ENCODE measurements at places on chromosomes 3 and 15.

GRCh38 chr3:119647843-119648575 is 12.4 kb downstream of the POPDC2 start:
- DNase-seq, result no peak

DNA sequence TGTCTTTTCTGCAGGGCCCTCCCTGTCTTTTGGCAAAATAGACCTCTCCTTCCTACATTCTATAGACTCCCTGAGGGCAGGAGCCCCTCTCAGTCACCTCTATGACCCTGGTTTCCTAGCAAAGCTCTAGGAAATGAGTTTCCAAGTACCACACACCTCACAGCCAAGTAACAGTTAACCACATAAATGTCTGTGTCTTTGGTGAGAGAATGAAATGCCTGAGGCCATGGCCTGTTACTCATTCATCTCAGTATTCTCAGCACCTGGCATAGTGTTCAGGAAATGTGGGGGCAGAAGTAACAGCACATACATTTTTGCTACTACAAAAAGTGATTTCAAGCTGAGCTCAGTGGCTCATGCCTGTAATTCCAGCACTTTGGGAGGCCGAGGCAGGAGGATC is 21.0 kb downstream of the RFT1 start:
- DNase-seq, result no peak

GRCh38 chr15:38867556-38867955 is 302.9 kb upstream of the RASGRP1 start:
- DNase-seq, result no peak

GRCh38 chr3:195803289-195803908 is 8.3 kb downstream of the MUC4 start:
- DNase-seq, result no peak

- no peak for DNase-seq
These were observed 53.5 kb downstream of the MAGEF1 start for GRCh38 chr3:184658223-184658928.

- no peak for DNase-seq
These were observed 11.0 kb upstream of the PP2D1 start for GRCh38 chr3:20022954-20023622.

DNA sequence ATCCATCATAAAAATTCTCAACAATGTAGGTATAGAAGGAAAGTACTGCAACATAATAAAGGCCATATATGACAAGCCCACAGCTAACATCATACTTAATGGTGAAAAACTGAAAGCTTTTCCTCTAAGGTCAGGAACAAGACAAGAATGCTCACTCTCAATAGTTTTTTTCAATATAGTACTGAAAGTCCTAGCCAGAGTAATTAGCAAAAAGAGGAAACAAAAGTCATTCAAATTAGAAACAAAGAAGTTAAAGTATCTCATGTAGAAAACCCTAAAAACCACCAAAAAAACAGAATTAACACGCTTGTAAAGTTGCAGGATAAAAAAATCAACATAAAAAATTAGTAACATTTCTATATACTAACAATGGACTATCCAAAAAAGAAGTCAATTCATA is 61.8 kb downstream of the MYH15 start:
- DNase-seq, result no peak

- DNase-seq, result no peak
These were observed 91.8 kb upstream of the PFN2 start for GRCh38 chr3:150062492-150062891.

- no peak for DNase-seq
These were observed 2.6 kb downstream of the MEX3B start for GRCh38 chr15:82043130-82043673.

GRCh38 chr3:46145147-46145546 is 63.0 kb downstream of the CCR1 start:
- DNase-seq, result no peak

- no peak for DNase-seq
These were observed 33.8 kb downstream of the RBMS3 start for GRCh38 chr3:29314727-29315088.

- DNase-seq, result peak; percentile 46
These were observed 27.6 kb upstream of the CXCR6 start for GRCh38 chr3:45915518-45916231.

DNA sequence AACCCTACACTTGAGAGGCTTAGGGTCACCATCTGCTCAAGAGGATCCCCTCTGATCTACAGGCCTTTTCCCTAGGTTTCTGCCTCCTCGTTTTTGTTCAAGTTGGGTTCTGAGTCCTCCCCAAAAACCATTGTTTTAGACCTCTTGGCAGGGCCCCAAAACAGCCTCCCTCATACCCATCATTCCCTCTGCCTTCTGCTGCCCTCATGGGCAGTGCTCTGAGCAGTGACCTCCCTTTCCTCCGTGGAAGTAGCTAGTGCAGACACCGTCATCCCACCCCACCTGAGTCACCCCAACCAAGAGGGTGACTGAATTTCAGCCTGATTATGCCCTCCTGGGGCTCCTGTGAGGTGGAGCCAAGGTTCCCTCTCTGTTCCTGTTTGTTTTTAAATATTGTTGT is 92.0 kb downstream of the RBPMS2 start:
- no peak for DNase-seq

DNA sequence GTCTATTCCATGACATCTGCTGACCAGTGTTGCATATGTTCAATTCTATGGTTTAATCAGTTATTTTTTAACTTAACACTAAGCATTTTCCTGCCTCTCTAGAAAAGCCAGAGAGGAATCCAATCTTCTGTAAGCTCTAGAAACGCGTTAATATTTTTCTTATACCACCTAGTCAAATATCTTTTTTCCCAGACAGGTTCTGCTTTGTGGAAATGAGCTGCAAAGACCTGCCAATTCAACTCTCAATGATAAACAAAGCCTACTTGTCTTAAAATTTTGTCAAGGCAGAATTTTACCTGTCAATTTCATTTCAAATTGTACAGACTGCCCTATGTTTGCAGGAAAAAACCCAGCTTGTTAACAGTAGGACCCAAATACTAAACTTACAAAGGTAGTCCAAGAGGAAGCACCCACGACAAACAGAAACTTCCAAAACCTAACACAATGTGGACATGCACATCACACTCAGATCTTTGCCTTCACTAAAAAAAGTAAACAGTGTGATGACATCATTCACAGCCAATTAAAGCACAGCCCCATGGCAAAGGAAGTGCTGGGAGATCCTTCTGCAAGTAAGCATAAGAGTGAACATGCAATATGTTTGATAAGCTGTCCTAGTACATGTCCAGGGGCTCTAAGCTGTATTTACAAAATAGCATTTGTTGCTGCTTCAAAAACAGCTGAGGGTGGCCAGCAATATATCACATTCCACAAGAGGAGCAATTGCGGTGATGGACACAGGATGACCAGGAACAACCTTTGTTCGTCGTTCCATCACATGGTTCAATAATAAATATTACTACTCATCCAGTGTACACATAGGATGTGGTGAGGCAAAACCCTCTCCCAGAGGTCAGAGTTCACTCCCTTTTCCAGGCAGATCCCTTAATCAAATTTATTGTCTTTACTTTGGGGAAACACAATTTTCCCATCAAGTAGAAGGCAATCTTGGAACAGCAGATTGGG is 139.4 kb upstream of the TSC22D2 start:
- no peak for DNase-seq

DNA sequence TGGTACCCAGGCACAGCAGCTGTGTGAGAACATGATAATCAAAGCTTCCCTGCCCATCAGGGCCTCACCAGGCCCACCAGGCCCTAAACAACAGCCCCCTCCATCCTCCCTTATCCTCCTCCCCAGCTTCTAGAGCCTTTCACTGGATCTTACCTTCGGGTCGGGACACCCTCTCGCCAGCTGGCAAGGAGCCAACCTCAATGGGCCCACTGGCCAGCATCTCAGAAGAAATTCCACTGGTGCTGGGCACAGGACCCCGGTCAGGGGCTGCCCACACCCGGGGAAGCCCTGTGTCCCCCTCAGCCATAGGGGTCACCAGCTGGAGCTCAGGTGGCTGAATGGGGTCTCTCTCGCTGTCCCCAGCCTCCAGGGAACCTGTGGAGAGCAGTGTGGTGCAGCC is 6.8 kb upstream of the QARS1 start:
- DNase-seq, result no peak

DNA sequence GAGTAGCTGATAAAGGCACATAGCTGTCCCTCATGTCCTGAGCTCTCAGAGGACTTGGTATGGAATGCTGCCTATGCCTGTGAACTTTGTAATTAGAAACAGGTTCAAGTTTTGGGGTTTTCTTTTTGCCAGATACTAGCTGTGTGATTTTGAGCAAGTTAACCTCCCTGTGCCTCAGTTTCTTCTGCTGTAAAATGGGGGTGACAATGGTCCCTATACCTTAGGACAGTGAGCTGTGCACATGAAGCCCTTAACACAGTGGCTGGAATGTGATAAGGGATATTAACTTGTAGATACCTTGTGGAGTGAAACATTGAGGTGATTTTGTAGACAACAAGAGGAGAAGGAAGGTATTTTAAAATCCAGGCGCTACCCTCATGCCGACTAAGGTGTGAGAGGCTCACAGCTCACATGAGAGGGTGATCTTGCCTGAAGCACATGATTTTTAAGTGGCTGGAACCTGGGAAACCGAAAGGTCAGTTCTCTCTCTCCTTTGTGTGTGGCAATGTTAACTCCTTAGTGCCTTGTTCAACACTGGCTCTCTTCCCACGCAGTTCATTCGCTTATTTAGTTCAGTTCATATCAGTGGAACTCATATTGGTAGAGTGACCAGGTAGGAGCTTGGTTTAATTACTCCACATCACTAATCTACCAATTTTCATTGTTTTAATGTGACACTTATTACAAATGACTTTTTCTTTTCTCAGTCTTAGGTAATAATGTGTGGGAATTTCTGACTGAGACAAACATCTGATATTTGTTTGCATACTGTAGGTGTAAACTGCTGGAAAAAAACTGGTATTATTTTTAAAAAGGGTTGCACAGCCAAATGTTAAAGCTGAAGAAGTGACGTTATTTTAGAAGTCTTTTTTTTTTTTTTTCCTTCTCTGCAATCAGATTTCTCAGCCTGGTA is 236.2 kb downstream of the ITPR1 start:
- no peak for DNase-seq
